GM13976 (cell line): ENCODE measurements at places on chromosomes 12 and 14.

- no peak for DNase-seq
These were observed 116.3 kb downstream of the RTN1 start for GRCh38 chr14:59754256-59754655.

GRCh38 chr14:104689881-104690711 lies 678 bp downstream of the INF2 start:
- no peak for DNase-seq

- DNase-seq, result no peak
These were observed 139.9 kb downstream of the AKAP6 start for GRCh38 chr14:32468955-32469354.

DNA sequence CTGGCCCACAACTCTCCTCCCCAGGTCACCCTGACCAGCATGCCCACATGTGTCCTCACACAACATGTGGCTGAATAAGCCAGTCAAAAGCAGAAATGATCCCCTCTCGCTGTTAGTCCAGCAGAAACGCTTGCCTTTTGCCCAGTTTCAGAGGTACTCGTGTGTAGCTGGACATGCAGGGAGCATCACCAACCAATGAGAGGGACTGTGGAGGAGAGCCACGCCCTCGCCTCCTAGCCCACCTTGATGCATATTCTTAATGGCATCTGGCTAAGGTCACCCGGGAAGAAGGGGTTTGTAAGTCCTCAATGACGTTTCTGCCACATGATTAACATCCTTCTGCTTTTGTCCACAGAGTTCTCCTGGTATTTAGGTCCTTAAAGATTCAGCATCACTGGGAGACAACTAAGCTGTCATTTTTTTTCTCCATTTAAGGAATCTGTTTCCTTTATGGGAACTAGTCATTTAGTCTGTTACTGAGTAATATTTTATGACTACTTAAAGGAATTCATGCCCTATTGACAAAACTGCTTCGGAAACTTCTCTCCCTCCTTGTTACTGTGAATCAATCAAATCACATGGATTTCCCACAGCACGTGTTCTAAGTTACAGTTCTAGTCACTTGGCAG lies 134.0 kb downstream of the GCH1 start:
- no peak for DNase-seq

GRCh38 chr14:72099566-72099965 lies 167.3 kb downstream of the RGS6 start:
- no peak for DNase-seq

- peak; percentile 33 for DNase-seq
These were observed 1.6 kb downstream of the SLC16A7 start for GRCh38 chr12:59597385-59597781.

- no peak for DNase-seq
These were observed 152.1 kb downstream of the GLT1D1 start for GRCh38 chr12:129005416-129005815.

GRCh38 chr14:103097994-103098957 lies 3.8 kb downstream of the EXOC3L4 start:
- DNase-seq, result no peak

- no peak for DNase-seq
These were observed 420.1 kb downstream of the VRK1 start for GRCh38 chr14:97217111-97217885.
